Muscle of back (tissue), 13 donors: ENCODE measurements at places on chromosomes 13 and 19. TPM values are rescaled to one million over a fixed set of nuclear protein-coding genes. Genes with fewer than 3 reads are reported as not detected.

Gene KLK12
- not detected for polyA plus RNA-seq

Gene UNC13A
- polyA plus RNA-seq = 0.14 TPM

Gene CGB5
- polyA plus RNA-seq = not detected

DNA sequence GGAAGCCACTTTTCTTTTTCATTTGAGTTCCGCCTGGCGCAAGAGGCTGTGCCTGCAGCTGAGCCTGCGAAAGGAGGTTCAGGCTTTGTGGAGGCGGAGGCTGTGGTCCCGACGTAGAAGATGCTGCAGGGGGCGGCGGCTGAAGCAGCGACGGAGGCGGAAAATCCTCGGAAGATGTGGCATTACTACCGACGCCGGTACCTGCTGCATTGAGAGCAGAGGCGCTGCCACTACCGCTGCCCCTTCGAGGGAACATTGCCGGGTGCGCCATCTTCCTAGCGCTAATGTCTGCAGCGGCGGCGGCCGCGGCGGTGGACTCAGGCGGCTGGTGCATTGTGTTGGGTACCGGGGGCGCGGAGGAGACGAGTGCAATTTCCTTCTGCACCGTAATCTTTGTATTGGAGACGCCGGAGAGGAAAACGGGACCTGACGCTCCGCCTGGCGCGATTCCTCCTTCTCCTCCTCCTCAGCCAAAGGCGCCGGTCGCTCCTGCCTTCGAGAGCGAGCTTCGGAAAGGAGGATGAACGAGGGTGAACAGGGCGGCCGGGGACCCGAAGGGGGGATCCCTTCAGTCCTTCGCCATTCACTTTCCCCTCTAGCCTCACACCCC is at the start of gene TSC22D1:
Gene TSC22D1 (minus strand): TSS at position 590 of the 610 bp plus-strand sequence. CDS start 256 bp downstream, at position 334.
- peak; percentile 31 for DNase-seq

DNA sequence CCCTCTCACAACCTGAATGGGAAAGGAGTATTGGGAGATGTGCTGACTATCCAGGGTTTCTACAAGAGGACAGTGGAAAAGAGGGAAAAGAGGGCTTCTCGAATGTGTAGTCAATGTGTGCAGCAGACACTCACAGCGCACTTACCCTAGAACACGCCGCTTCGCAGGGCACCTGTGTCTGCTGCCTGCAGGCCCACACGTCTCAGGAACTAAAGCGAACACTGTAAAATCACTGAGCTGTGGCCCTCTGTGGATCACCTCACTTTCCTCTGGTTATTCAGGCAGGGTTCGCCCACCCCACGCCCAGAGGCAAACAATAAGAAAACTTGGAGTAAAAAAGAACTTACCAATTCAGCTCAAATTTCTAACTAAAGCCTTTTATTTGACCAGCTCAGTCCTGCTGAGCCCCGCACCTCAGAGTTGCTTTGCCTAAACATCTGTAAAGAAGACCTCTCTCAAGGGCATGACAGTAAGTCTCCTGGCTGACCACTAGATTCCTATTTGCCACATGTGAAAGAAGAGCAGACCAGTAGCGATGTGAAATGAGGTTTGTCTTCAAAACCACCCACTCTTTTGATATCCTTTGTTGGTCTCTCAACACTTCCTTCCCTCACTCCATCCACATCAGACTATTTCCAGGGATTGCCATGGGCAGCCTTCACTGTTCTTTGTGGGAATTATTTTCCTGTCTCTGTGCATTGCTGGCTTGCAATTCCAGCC is 19.3 kb upstream of the DOCK9 start:
- DNase-seq = no peak

DNA sequence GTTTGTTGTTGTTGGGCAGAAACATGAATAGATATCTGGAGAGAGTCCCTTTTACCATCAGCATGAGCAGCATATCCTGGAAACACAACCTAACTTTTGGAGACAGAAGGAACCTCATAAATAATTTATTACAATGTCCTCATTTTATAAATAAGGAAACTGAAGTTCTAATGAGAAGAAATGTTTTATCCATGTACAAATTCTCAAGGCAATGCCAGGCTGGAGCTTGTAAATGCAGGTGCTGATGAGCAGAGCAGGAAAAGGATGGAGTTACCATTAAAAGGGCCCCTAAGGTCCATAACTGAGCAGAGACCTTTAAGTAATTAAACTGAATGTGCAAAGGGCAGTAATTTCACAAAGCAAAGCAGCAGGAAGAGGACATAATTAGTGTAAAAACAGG is 17.3 kb downstream of the LCP1 start:
- DNase-seq = no peak

DNA sequence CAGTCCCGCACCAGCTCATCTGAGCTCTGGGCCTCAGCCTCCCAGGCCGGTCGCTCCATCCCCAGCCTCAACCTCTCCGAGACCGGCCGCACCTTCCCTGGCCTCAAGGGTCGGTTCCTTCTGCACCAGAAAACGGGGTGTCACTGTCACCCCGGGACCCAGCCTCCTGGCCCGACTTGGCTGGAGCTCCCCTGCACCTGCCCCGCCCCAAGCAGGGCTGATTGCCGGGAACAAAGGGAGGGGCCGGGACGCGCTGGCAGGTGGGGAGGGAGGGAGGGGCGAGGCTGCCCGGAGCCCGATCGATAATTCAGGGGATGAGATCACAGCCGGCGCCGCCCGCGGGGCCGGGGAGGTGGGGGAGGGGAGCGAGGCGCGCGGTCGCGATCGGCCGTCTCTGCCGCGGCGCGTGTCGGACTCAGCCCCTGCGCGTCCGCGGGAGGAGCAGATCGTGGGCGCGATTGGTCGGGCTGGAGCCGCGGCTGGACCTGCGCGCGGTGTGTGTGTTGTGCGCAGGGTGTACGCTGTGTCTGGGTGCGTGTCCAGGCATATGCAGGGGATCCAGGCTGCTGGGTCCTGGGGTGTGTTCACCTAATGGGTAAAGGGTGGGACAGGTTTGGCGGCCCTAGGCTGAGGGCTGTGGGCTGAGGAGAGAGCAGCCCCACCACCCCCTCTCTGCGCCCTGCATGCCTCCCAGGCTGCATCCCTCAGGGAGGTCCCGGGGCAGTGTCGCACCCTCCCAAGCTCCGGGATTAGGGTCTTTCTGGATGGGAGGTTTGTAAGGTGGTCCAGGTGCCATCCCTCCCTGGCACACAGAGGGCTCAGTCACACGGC is 1.1 kb upstream of the SHC2 start:
- no peak for DNase-seq
